ENCODE measurements at places on chromosomes 6 and 20.

DNA sequence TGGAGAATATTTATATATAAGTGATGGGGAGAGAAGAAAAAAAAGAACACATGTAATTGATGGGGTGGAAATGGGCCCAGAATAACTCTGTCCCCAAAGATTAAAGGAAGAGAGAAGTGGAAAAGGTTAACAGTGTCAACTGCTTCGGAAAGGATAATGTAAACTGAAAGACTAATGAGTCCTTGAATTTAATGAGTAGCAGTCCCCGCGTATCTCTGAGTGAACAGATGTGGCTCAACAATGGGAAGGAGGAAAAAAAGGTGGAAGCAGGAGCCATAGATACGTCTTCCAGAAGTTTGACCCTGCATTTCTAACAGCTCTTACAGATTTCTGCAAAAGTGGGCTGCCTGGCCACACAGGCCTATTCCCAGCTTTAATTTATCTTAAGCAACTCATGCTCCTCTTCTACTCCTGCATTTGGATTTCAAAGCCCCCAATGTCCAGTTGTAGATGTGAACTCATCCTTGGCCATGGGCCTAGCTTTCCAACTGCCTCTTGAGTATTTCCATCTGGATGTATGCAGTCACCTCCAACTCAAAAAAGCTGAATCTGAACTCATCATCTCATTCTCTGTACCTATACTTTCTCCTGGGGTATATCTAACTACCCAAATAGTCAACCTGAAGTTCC is 61.3 kb downstream of the DST start:
- no peak for DNase-seq

DNA sequence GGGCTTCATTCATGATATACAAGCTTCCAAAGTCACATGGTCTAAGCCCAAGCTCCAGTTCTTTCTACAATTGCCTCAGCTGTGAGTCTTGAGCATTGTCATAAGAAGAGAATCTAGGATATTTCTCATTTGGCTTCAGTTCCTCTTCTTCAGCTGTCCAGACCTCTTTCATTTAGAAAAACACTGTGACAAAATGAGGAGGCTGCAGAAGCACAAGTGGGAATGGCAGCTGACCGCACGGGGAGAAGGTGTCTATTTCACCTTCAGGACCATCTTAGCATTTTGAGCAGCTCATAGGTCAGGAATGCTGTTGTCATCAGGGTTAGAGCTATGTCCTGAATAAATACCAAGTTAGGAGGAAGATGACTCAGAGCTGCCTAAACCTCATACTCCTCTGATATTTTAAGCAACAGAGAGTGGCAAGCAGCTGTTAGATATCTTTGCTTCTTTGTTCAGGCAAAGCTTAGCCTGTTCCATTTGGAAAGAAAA is 390.1 kb upstream of the CITED2 start:
- no peak for DNase-seq

- no peak for DNase-seq
Measured at GRCh38 chr6:34384321-34385153, 7.9 kb downstream of the NUDT3 start.

GRCh38 chr20:33866398-33867100 is 55.4 kb downstream of the CHMP4B start:
- DNase-seq: no peak

DNA sequence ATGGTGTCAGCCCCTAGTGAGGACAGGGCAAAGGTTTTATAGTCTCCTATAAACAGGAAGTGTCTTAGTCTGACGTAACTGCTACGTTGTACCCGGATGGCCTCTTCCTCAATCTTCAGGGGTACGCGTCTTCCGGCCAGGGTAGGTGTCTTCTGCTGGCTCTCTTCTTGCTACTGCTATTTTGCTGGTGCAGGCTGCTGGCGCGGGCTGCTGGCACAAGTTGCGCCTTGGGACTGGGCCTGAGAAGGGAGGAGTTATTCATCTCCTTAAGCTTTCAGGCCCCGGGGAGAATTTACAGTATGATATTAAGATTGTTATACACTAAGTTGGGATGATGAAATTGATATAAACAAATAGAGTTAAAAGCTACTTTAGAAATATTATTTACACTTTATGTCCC is 74.4 kb downstream of the HDGFL1 start:
- no peak for DNase-seq

GRCh38 chr6:51648236-51648635 is 439.2 kb downstream of the PKHD1 start:
- DNase-seq: no peak

DNA sequence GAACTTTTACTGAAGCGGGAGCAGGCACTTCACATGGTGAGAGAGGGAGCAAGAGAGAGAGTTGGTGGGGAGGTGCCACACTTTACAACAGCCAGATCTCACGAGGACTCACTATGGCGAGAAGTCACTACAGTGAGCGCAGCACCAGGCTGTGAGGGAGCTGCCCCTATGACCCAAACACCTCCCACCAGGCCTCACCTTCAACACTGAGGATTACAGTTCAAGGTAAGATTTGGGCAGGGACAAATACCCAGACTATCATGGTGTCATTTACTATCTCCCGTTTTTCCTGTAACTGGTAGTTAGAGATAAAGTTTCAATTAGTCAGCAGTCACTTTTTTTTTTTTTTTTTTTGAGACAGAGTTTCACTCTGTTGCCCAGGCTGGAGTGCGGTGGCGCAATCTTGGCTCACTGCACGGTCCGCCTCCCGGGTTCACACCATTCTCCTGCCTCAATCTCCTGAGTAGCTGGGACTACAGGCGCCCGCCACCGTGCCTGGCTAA is 7.8 kb downstream of the RBCK1 start:
- DNase-seq: no peak
